ENCODE measurements at places on chromosomes 13 and 19. TPM values are rescaled to one million over a fixed set of nuclear protein-coding genes. Genes with fewer than 3 reads are reported as not detected.

DNA sequence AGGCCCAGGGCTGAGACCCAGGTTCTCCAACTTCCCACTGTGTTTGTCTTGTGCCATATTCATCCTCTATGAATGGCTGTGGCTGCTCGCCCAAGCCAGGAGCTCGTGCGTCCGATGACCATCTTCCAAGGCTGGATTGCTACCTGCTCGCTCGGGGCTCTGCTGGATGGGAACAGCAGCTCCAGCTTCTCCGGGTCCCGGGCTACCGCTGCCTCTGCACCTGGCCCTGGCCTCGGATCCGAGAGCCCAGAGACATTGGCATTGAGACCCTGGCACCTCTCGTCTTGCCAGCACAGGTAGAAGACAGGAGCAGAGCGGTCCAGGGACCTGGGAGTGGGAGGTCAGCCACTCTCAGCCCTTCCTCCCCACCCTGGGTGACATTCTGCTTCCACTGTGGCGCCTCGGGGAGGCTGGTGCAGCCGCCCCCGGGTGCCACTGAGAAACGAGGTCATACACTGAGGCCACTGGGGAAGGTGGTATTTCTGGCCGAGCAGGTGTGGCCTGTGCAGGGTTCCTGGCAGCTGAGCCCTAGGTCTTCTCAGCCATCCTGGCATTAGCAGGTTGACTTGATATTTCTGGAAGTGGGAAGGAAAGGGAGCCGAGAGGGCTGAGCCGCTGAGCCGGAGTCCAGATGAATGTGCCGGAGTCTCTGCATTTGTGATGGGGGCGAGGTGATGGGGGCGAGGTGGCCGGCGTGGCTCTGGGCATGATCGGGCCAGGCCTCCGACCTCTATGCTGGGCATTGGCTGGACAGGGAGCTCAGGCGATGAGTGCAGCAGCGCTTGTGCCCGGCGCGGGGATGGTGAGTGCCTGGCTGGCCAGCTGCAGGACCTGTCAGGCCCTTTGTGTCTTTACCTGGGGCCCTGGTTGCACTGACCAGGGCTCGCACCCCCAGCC lies 18.6 kb downstream of the NDUFB7 start:
- H3K4me3 ChIP-seq, result no peak overlapping the region
- no peaks in the 10 kb centered on the region for H3K27me3 ChIP-seq
- H3K4me1 ChIP-seq, result peaks cover 44% of the 10 kb centered on the region
- H3K36me3 ChIP-seq, result peaks cover 23% of the 10 kb centered on the region
- no peak for DNase-seq
- peak overlapping the region; percentile 62 for H3K27ac ChIP-seq

Gene SYNGR4
- polyA plus RNA-seq, result 0.12 TPM

DNA sequence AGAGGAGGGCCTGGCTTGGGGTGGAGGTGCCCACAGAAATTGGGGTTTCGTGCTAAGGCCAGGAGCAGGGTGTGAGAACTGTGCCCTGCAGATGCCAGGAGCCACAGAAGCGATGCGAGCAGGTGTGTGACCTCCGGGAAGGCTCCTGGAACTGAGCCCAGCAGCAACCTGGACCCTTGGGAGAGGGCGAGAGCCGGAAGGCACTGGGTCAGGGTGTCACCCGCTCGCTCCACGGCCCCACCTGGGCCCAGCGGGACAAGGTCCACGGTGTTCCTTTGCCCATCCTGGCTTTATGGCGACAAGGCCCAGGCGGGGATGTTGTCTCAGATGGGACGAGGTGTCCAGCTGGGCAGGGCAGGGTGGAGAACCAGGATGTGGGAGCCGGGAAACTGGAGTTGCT lies 4.2 kb downstream of the MISP start:
- no peaks in the 10 kb centered on the region for H3K27me3 ChIP-seq
- H3K4me3 ChIP-seq, result no peak overlapping the region
- DNase-seq, result peak; percentile 86
- peaks cover 42% of the 10 kb centered on the region for H3K36me3 ChIP-seq
- peaks cover 38% of the 10 kb centered on the region for H3K4me1 ChIP-seq

- H3K27me3 ChIP-seq, result no peaks in the 10 kb centered on the region
- no peak for DNase-seq
- no peak overlapping the region for H3K27ac ChIP-seq
Observed at GRCh38 chr13:53507741-53508140, 479.1 kb downstream of the OLFM4 start.

- H3K27ac ChIP-seq, result no peak overlapping the region
- no peak overlapping the region for H3K4me3 ChIP-seq
- no peak for DNase-seq
- no peaks in the 10 kb centered on the region for H3K27me3 ChIP-seq
Observed at GRCh38 chr19:46728693-46729339, 11.9 kb upstream of the PRKD2 start.

Gene CEACAM19
- 59.5 TPM for polyA plus RNA-seq

DNA sequence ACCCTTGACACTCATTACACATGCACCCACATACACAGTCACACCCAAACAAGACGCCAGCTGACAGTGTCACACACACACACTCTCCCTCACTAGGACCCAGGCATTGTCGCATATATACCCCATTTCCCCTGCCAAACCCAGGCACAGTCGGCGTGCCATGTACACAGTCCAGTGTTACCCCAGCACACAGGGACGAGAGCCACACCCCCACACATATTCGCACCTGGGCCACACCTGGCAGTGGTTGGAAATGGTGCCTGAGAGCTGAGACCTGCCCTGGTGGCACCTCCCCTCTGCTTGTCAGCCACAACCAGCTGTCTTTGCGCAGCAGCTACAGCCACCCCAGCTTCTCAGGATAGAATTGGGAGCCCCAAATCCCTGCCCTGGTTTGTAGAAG lies 9.0 kb downstream of the NFIX start:
- no peak overlapping the region for H3K4me3 ChIP-seq
- no peak overlapping the region for H3K27ac ChIP-seq
- DNase-seq, result no peak
- H3K4me1 ChIP-seq, result no peaks in the 10 kb centered on the region
- no peaks in the 10 kb centered on the region for H3K36me3 ChIP-seq

DNA sequence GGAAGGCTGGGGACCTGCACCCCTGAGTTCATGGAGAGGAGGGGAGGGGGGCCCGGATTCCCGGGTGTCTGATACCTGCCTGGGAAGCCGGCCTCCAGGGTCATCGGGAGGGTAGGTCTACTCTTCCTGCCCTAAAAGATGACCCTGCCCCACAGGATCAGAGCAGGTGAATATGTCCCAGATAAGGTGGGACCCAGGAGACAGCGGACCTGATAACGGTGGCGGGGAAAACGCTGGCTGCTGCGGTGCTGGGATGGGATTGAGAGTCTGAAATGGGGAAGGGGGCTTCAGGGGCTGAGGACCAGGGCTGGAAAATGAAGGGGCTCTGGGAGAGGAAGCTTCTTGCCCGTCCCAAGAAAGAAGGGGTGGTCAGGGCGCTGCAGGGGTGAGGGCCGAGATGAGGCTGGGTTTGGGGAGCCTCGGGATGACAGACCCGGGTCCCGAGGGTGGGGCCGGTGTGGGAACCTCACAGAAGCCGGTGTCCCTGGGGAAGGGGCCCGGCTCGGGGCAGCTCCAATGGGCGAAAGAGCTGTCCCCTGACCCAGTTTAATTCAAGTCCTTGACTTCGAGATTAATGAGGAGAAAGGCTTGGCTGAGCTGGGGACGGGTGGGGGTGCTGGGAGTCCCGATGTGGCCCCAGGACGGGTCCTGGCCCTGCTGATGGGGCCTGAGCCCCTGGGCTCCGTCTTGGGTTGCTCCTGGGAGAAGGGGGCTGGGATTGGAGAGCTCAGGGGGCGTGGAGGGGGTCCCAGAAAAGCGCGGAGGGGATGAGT lies 823 bp downstream of the TTYH1 start:
- DNase-seq, result no peak
- H3K4me1 ChIP-seq, result peaks cover 13% of the 10 kb centered on the region
- H3K4me3 ChIP-seq, result peak overlapping the region; percentile 31
- H3K27me3 ChIP-seq, result peaks cover 40% of the 10 kb centered on the region

DNA sequence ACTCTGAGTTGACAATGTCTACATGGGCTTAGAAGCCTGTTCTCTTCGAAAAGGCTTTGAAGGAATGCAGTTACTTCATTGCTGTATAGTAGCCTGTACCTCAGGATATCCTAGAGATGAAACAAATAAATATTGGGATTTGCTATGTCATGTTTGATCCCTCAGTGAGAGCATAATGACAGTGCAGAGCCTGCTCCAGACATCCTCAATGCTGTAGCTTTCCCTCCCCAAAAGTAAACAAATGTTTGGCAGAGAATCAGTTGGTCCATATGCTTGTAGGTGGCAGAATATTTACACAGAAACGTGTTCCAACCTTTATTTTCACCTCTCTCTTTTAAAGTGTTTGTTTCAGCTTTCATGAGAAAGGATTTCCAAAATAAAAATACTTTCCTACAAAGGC lies 515.3 kb upstream of the SGCG start:
- H3K4me1 ChIP-seq, result no peaks in the 10 kb centered on the region
- H3K27ac ChIP-seq, result no peak overlapping the region
- H3K4me3 ChIP-seq, result no peak overlapping the region
- DNase-seq, result no peak
- H3K36me3 ChIP-seq, result no peaks in the 10 kb centered on the region

GRCh38 chr13:31769575-31769974 lies 30.2 kb downstream of the RXFP2 start:
- H3K27ac ChIP-seq, result no peak overlapping the region
- peaks cover 2% of the 10 kb centered on the region for H3K27me3 ChIP-seq
- no peaks in the 10 kb centered on the region for H3K4me1 ChIP-seq
- DNase-seq, result no peak
- no peak overlapping the region for H3K4me3 ChIP-seq
